ENCODE measurements at places on chromosomes 7 and 10.

- DNase-seq, result no peak
Observed at GRCh38 chr10:95236068-95236903, 42.2 kb downstream of the ACSM6 start.

DNA sequence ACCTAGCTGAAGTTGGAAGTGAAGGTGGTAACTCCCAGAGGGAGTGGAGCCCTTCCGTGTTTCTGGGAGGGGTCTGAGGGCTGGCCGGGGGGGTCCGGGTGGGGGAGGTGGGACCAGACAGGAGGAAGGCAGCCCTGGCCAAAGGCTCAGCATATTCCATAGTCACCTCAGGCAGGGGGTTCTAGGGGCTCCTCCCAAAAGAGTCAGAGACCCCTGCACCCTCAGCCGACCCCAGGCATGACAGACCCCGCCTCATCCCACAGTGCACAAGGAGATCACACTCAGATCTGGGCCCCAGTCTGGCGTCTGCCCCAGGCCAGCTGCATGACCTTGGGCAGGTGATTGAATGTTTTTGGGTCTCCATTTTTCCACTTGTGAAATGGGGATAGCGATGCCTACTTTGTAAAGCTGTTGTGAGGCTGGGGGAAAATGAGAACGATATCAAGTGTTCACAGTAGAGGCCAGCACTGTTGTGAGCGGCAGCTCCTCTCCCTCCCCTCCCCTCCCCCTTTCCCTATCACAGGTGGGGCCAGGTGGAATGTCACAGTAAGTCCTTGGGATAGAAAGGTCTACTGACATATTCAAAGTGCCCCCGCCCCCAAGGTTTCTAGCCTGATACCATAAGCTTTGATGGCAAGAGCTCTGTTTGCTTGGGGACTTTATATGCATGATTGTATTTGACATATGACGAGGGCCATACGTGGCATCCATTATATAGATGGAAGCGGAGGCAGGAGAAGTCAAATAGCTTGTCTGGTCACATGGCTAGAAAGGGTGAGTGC lies 33.3 kb downstream of the DNAJB12 start:
- DNase-seq, result no peak

GRCh38 chr10:97825020-97825760 lies 24.5 kb upstream of the GOLGA7B start:
- DNase-seq, result no peak

DNA sequence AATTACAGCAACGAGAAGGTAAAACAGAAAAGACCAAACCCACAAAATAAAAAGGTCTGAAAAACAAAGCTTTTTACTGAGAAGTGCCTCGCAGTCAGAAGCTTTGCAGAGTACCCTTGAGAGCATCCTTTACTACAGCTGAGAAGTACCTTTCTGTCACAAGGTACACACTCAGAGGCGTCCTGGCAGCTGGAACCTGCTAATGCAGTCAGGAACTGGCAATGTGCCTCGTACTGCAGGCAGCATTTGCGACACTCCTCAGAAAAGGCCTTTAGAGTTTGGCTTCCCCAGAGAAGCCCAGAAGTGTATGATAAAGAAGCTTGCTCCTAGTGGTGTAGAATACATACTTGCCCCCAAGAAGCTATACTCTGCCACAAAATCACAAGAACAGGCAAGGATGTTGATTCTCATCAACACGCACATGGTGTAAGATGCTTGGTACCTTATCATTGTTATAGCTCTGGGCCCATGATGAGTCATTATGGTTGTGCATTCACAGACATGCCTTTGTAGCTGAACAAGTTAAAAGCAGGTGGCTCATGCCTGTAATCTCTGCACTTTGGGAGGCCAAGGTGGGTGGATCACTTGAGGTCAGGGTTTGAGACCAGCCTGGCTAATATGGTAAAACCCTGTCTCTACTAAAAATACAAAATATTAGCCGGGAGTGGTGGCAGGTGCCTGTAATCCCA lies 2.0 kb upstream of the GTPBP4 start:
- DNase-seq, result no peak

- DNase-seq, result no peak
Observed at GRCh38 chr7:94510582-94511496, 1.2 kb downstream of the CASD1 start.

DNA sequence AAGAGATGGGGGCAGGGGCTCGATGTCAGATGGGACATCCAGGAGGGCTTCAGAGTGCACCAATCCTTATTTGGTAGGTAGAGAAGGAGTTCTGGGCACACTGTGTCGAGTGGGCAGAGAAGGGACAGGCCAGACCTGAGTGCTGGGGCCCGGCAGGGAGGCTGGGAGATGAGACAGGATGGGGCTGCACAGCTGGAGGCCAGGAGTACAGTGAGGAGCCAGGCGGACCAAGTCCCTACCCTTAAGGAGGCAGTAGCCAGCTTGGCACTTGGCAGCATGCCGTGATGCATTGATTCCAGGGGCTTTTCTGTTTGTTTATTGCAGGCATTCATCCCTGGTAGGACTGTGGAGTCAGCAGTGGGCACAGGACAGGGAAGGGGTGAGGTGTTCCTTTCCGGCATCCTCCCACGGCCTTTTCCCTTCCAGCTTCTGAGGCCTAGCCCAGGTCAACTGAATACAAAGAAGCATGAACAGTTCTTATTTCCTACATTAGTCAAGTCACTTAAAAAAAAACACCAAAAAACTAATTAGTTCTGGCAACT lies 168.8 kb upstream of the CDCA7L start:
- no peak for DNase-seq

DNA sequence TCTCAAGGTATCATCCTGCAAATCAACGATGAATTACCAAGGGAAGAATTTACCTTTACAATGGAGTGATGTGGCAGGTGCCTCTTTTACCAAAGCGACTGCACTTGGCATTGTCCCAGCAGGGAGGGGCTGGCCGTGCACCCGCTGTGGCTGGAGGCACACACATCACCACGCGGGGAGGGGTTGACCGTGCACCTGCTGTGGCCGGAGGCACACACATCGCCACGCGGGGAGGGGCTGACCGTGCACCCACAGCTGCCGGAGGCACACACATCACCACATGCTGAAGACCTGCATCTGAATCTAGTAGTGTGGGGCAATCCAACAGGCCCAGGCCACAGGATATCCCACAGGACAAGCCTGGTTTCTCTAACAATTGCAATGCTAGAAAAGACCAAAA lies 493.5 kb downstream of the DNAJB6 start:
- no peak for DNase-seq

Measured in right renal cortex interstitium (tissue), 3 donors.